ENCODE measurements at places on chromosomes 12 and 14. TPM values are rescaled to one million over a fixed set of nuclear protein-coding genes. Genes with fewer than 3 reads are reported as not detected.

GRCh38 chr14:68853749-68854148 lies 60.9 kb upstream of the ZFP36L1 start:
- no peak for DNase-seq

DNA sequence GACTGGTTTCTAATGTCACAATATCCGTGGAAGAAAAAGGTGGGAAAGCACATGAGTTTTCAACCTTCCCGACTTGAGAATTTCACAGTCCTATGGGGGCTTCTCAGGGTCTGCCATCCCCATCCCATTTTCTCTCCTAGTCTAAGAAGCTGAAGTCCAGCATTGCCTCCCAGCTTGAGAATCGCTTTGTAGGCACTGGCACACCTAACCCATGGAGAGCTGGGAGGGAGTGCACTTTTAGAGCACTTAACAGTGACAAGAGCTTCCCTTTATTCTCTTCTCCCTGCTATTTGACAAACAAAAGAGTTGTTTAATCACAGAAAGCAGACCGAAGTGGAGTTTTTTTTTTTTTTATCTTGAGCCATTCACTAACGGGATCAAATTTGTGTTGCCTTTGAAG lies 22.8 kb upstream of the SRRM4 start:
- no peak for DNase-seq

DNA sequence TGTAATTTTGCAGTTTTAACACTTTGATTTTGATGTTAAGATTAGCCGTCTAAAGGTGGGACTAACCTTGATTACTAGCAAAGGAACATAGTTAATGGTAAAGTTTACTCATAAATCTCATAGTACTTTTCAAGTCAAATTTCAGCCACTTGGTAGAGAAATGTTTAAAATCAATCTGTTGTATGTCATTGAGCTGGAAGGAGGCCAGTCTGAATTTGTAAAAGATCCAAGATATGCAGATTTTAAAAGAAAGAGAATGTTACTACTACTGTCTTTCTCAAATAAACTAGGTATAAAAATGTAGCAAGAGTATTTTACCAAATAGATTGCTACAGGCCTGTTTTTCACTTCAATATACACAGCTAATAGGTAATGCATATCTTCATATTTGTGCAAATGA lies 600.8 kb upstream of the SEL1L start:
- no peak for DNase-seq

DNA sequence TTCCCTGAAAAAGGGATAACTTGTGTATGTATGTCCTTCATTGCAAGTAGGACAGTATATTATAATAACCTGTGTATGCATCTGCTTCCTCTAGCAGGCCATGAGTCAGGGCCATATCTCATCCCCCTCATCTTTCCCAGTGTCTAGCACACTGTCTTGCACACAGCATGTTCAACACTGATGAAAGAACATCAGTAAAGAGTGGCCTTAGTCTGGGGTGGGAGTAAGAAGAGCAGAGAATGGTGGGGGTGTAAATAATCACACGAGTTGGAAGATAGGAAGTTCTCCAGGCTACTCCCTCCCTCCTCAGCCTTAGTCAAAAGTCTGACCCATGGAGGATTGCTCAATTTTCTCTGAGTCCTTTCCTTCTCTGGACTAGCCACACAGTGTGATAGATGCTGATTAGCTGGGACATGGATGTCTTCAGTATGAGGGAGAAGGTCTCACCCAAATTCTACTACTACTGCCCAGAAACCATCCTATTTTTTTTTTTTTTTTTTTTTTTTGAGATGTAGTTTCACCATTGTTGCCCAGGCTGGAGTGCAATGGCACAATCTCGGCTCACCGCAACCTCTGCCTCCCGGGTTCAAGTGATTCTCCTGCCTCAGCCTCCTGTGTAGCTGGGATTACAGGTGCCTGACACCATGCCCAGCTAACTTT lies 14.6 kb upstream of the SP1 start:
- DNase-seq: no peak

- DNase-seq: no peak
These were observed 15.1 kb upstream of the CISTR start for GRCh38 chr12:53766881-53767280.

GRCh38 chr12:122125452-122126341 lies 47.1 kb downstream of the MLXIP start:
- DNase-seq: no peak

- peak; percentile 23 for DNase-seq
These were observed 568 bp downstream of the CCDC184 start for GRCh38 chr12:48183876-48184548.

- DNase-seq: no peak
These were observed 98.9 kb downstream of the BTG1 start for GRCh38 chr12:92046557-92047392.

GRCh38 chr12:93784339-93785086 lies 107.3 kb downstream of the CRADD start:
- no peak for DNase-seq

- DNase-seq: no peak
These were observed 32.6 kb upstream of the LMNTD1 start for GRCh38 chr12:25585662-25586061.

GRCh38 chr14:52153939-52154338 lies 85.1 kb upstream of the NID2 start:
- DNase-seq: no peak

- DNase-seq: no peak
These were observed 35.7 kb downstream of the DCAF5 start for GRCh38 chr14:69117020-69117767.

DNA sequence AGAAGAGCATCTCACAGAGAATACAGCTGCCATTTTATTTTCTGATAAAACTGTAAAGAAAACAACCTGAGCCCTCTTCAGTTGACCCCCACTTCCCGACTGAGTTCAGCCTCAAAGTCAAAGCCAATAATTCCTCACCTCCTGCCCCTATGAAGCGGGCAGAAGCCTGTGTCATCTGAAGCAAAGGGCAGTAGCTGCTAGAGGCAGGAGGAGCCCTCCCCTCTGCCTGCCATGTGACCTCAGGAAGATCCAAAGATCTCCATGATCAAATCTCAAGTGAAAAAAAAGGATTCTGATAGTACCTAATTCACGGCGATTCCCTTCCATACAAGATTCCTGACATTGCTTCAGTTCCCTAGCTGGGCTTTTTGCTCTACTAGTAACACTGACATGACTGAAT lies 223.1 kb upstream of the CAND1 start:
- DNase-seq: no peak

GRCh38 chr12:48017496-48017895 lies 13.2 kb upstream of the COL2A1 start:
- no peak for DNase-seq

- DNase-seq: no peak
These were observed 36.8 kb upstream of the DCD start for GRCh38 chr12:54684636-54685630.

GRCh38 chr12:34301251-34302130 lies 279.2 kb downstream of the ALG10 start:
- no peak for DNase-seq

DNA sequence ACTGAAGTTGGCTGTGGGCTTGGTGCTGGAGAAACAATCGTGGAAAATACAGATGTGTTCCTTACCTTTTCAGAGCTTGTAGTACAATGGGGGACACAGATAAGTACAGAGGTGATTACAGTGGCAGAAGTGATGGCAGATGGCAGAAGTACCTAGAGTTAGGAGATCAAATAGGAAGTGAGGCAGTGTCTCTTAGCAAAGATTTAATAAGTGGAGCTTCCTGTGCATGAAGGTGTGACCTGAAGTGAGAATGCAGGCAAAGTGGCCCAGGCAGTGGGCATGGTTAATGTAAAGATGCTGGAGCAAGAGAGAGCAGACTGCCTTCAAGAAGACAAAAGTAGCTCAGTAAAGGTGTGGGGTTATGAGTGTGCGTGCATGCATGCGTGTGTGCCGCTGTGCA lies 16.0 kb downstream of the LRRK2 start:
- DNase-seq: no peak

GRCh38 chr12:107844312-107844921 lies 69.9 kb downstream of the ASCL4 start:
- DNase-seq: peak; percentile 16

- no peak for DNase-seq
These were observed 122.6 kb downstream of the ADGRD1 start for GRCh38 chr12:131076296-131076695.

DNA sequence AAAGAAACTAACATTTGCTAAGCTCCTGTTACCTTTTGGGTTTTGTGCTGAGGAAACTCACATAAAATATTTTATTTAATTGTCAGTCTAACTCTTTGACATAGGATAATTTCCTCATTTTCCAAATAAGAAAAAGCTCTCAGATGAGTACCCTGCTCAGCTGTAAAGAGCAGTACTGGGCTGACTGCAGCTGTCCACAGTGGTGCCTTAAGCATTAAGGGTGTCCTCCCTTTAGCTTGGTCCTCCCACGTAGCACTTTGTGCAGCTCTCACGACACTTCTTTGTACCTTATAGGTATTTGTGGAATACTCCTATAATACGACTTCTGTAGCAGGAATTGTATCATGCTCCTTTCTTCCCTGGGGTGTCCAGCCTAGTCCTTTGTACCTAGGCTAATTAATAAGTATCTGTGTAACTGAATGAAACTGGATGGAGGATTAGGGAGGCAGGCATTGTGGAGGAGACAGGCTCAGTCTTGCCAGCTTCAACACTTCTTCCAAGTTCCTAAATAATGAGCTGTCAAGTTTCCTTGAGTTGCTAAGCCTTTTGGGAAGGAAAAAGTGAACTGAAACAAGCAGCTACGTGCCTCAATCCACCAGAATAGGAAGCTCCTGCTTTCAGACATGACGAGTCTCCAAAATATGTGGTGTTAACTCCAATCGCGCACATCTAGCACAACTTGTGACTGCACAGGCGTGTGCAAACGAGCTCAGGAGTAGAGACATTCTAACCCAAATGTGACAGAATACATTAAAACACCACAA lies 123.0 kb downstream of the SLC38A4 start:
- no peak for DNase-seq

GRCh38 chr12:53338017-53338416 lies 1.9 kb upstream of the SP7 start:
- no peak for DNase-seq

GRCh38 chr12:18302809-18303430 lies 41.6 kb downstream of the PIK3C2G start:
- no peak for DNase-seq

DNA sequence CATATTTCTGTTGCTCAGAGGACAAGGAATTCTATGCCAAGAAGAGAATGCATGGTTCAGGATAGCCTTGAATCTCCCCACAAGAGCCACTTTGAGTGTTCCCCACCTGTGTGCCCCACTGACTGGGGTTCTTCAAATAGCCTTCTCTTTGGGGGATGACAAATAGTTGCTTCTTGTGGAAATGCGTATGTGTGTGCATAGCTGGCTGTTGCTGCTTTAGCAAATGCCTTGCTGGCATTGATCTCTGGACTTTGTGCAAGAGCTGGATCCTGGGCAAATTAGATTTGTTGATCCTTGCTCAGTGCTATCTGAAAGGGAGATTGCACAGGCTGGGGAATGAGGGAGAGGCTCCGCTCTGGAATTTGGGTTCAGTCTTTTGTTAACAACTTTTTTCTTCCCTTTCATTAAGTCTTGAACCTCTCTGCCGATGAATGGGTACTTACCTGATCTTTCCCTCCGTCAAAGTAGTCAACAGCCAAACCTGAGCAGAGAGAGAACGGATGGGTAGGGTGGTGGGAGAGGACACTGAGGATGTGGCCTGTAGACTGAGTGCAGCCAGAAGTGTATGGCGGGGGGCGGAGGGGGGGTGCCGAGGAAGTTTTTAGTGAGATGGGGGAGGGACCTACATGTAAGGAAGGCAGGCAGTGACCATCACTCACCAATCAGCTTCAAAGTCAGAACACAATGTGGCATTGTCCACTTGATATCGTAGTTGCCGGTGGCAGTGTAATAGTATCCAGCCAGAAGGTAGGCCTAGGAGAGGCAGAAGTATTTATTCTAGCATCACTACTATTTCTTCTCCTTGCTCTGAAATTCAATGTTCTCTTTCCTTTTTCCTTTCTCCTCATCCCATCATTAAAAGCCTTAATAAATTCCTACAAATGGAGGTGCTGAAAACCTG lies 10.7 kb downstream of the EMG1 start:
- no peak for DNase-seq

DNA sequence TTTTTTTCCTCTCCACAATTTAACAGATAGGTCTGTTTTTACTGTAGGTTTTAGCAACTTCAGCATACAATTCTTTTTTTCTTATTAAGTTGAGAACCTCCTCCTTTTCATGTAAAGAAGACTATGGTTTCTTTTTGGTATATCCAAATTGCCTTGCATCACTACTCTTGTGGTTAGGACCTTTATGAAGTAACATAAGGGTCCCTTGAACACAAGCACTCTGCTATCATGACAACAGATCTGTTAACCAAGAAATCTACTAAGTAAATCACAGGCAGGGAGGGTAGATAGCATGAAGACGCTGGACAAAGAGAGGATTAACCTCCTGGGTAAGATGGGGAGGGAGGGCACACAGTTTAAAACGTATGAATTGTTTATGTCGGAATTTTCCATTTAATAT lies 380.6 kb downstream of the CCDC91 start:
- no peak for DNase-seq

DNA sequence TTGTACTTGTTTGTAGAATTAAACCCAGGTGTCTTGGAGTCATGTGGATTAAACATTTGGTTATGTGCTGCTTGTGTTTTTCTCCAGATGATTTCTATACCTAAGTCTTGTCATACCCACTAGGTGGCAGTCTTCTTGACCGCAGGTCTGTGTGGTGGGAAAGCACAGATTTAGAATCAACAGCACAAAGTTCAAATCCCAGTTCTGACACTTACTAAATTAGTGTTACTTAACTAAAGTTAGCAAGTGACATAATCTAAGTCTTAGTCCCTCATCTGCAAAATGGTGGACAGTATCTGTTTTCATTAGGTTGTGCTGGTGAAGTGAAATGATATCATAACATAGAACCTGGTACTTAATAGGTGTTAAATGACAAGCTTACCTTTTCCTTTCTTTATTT lies 151.0 kb upstream of the ARHGAP5 start:
- DNase-seq: no peak

GRCh38 chr14:59391388-59391787 lies 73.8 kb downstream of the GPR135 start:
- no peak for DNase-seq

Gene GARIN6
- not detected for total RNA-seq

Gene PCED1B
- 0.47 TPM for total RNA-seq

Gene TAMALIN
- 24.2 TPM for total RNA-seq

Gene FAM177A1
- 27.4 TPM for total RNA-seq

Gene EIF4B
- 527 TPM for total RNA-seq

Gene SPRYD3
- 11.2 TPM for total RNA-seq

Gene DENR
- 67.0 TPM for total RNA-seq

Gene SVOP
- 1.9 TPM for total RNA-seq

Gene ZNF268
- 36.2 TPM for total RNA-seq

Gene TSHR
- total RNA-seq: not detected

Gene GPD1
- total RNA-seq: 0.16 TPM
